Neuronal stem cell (in vitro differentiated cells): ENCODE measurements at places on chromosomes 11 and 22.

DNA sequence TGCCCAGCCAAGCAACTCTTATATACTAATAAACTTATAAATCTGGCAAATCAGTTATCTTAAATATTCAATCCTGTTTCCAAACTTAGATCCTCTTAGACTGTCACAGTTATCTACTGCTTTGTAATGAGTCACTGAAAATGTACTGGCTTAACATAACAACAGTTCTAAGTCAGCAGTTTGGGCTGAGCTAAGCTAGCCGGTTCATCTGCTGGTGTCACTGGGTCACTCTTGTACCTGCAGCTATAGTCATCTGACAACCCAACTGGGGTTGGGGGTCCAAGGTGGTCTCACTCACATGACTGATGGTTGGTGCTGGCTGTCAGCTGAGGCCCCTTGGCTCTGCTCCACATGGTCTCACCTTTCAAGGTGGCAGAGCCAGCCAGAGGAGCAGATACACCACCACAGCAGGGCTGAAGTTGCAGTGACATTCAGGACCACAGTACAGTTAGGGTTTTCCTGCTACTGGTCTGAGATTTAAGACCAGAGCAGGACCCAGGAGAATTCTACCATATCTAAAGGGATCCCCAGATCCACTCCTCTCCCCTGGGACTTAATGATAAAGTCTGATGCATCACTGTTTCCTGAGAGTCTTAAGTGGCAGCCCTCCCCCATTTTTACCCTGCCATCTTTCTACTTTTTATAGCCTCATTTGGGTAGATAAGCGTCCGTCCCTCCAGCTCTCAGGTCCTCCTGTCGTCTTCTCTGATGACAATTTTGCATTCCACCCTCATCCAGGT, 7.9 kb upstream of the MACROD1 start:
- no peak for DNase-seq

DNA sequence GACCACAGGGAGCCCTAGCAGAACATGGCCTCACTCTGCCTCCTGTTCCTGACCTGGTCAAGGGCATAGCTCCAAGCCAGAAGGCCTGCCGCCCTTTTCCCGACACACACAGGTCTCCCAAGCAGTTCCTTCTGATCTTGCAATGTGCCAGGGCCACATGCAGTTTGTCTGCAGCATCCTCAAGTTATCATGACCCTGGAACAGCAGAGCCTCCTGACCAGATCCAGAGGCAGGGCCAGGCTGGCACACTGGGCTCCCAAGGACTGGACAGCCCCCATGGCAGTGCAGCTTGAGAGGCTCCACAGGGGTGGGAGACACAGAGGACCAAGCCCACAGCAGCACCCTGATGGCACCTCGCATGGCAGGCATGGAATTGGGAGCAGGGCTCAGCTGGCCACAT, 31.2 kb downstream of the GNAZ start:
- no peak for DNase-seq

GRCh38 chr11:11338304-11338703, 14.7 kb downstream of the CSNK2A3 start:
- DNase-seq: no peak

DNA sequence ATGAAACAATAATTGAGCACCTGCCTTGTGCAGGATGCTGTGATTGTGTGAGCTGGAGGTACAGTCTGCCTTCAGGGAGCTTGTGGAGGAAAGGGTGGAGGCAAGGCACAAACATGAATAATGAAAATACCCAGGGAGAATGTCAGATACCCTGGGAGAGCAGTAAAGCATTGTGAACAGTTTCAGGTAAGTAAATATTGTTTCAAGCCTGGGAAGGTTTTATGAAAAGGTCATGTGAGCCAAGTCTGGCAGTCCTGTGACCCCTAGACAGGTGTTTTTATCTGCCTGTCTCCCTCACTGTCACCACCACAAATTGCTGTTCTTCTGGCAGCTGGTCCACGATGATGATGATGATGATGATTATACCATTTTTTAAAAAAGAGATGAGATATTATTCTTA, 32.0 kb downstream of the SPECC1L start:
- no peak for DNase-seq

DNA sequence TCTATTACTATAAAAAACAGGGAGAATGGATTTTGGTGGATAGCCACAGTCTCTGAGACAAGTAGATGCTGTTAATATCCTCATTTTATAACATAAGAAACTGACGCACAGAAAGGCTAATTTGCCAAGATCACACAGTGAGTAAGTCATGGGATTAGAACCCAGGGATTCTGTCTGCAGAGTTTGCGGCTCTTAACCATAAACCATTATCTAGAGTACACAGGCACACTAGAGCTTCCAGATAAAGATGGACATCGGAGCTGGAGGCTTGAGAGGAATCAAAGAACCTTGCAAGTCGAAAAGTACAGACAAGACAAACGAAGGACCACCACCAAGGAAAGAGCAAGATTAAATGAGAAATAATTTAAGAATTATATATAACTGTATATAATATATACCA, 11.3 kb downstream of the LGALS12 start:
- no peak for DNase-seq
